Activated CD8-positive, alpha-beta memory T cell treated with anti-CD3 and anti-CD28 coated beads for 1 hour (primary cell): ENCODE measurements at places on chromosomes 7 and 10.

GRCh38 chr7:94264756-94265155, 129.9 kb upstream of the COL1A2 start:
- DNase-seq: no peak

- DNase-seq: no peak
Measured at GRCh38 chr7:73717025-73717807, 2.3 kb downstream of the STX1A start.

GRCh38 chr7:3668743-3669142, 367.7 kb downstream of the SDK1 start:
- no peak for DNase-seq

DNA sequence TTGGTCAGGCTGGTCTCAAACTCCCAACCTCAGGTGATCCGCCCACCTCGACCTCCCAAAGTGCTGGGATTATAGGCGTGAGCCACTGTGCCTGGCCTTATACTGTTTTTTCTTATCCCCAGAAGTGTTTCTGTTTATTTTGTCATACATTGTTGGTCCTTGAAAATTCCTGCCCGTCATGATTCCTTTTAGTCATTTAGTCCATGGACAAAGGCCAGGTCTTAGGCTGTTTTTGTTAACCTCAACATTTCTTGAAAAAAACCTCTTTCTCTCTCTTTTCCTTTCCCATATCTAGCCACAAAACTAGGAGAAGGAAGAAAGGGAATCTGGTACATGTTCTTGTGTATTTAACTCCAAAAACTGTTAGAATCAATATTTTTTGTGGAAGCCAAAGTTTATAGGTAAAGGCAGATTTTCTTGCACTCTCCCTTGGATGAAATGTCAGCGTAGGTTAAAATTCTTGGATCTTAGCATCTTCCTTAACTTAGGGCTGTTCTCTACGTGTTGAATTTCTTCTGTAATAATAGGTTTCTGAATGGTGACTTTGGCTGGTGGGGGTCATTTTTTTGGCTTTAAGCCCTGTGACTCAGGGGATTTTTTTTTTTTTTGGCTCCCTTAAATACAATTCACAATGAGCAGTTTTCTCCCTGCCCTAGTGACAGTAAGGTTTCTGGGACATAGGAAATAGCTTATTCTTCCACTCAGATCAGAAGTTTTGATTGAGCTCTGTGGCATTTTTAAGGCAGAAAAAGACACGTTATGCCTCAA, 500.8 kb downstream of the AUTS2 start:
- DNase-seq: no peak

DNA sequence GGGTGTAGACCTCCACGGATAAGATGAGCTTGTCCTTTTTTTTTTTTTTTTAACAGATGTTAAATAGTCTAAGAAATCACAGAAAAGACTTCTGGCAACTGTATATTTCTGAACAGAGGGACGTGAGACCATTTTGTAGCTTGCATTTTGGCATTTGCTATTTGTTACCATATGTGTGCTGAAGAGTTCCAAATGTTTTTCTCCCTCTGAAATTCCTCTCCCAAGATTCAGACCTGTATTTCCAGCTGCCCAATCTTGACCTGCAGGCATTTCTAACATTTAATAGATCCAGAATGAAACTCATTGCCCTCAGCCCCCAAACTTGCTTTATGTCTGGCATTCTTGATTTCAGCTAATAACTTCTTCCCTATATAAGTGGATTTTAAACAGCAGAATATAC, 223.1 kb upstream of the FZD1 start:
- no peak for DNase-seq

- no peak for DNase-seq
Measured at GRCh38 chr10:62250594-62251198, 17.9 kb downstream of the RTKN2 start.

- no peak for DNase-seq
Measured at GRCh38 chr7:149261316-149261828, 624 bp upstream of the ZNF783 start.

GRCh38 chr10:89392974-89393373, 551 bp downstream of the IFIT1 start:
- no peak for DNase-seq

GRCh38 chr7:37988721-37989650, 68.5 kb downstream of the EPDR1 start:
- DNase-seq: no peak

DNA sequence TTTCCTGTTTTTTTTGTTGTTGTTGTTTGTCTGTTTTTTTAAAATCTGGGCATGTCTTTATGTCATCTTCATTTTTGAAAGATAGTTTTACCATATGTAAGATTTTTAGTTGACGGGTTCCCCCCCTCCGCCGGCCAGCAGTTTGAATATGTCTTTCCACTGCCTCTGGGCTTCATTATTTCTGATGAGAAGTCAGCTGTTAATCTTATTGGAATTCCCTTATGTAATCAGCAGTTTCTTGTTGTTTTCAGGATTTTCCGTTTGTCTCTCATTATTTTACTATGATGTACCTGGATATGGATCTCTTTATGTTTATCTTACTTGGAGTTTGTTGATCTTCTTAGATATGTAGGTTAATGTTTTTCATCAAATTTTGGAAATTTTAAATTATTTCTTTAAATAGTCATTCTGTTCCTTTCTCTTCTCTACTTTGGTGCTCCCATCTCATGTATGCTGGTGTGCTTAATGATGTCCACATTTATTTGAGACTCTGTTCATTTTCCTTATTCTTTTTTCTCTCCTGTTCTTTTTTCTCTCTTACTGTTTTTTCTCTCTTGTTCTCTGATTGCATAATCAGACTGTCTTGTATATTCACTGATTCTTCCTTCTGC, 9.7 kb downstream of the EXOC6 start:
- DNase-seq: no peak

GRCh38 chr7:29858191-29858951, 52.1 kb downstream of the WIPF3 start:
- no peak for DNase-seq

DNA sequence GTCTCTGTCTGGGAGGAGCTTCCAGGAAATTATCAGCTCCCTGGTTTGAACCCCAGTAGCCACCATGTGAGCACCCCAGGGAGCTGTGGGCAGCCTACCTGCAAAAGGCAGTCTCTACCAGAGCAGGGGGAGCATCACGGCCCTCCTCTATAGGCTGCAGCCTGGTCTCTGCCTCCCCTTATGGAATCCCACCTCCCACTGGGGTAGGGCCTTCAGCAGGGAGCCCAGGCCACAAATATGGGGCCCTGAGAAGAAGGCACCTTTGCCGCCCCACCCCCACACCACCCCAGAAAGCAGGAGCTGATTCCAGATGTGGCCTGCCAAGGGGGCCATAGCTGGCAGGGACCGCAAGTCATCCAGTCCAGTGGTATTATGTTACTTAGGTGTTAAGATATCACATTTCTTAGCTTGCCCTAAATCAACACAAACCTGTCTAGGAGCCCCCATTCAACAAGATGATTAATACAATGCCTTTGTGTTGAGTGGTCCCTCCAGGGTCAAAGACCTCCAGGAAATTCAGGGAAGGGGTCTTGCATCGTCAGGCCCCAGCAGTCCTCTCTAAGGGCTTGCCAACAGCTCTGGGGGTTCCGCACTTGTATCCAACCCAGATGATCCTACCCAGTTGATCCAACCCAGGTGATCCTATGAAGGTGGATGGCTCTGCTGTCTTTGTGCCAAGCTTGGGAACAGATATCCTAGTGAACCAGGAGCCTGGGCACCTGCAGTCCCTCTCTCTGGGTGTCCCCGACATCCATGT, 114.9 kb downstream of the OAT start:
- no peak for DNase-seq

GRCh38 chr10:58615237-58615935, 102.7 kb downstream of the BICC1 start:
- DNase-seq: no peak

GRCh38 chr10:43599333-43599732, 6.9 kb upstream of the ZNF485 start:
- no peak for DNase-seq

- DNase-seq: no peak
Measured at GRCh38 chr7:1872191-1873069, 202.4 kb downstream of the ELFN1 start.

GRCh38 chr10:11019724-11020547, 2.3 kb downstream of the CELF2 start:
- DNase-seq: no peak

GRCh38 chr10:6813856-6814255, 233.8 kb upstream of the PRKCQ start:
- no peak for DNase-seq

GRCh38 chr7:138352570-138353461, 107.2 kb upstream of the TRIM24 start:
- DNase-seq: no peak

DNA sequence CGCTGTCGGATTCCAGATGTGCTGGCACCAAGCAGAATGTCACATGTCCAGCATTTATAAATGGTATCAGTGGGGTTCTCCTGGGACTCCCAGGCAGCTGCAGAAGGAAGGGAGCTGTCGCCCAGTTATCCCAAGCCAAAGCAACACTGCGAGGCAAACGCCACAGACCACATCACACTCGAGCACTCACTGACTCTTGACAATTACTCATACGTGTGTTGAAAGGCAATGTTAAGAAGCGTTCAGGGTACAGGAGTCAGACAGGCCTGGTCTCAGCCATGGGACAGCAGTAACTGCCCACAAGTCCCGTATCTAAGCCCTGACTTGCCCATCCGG, 113.4 kb downstream of the DIP2C start:
- no peak for DNase-seq

DNA sequence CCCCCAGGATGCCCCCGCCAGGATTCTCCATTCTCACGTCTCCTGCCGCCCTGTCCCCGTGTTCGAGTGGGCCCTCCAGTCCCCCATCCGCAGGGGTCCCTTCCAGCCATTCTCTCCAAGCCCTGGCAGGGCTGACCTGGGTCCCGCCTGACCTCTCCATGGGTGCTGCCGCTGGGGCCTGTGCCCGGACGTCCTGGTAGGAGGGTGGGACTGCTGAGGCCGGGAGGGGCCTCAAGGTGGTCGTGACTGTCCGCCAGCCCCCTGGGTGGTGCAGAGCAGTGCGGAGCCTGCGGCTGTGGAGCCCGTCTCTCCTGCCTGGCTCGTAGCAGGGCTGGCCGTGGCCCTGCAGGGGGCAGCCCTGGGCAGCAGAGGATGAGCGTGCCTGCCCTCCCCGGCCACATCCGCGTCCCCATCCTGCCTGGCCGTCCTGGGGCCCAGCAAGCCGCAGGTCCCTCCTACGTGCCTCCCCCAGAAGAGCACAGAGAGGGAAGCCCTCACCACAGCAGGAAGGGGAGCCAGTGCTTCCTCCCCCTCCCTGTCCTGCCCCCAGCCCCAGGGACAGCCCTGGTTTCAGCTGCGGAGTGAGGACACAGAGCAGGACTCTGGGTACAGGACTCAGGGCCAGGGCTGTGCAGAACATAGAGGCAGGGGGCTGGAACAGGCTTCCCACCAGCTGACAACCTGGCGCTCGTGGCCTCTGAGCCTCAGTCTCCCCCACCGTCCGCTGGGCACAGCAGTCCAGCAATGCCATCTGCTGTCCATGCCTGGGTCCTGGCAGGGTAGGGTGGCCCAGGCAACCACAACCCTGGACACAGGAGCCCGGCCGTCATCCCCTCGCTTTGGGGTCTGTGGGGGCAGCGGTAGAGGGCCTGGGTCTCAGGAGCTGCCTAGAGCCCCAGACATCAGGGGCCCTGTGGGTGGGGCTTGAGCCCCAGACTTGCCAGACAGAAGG, 1.5 kb upstream of the GRIFIN start:
- peak; percentile 9 for DNase-seq

DNA sequence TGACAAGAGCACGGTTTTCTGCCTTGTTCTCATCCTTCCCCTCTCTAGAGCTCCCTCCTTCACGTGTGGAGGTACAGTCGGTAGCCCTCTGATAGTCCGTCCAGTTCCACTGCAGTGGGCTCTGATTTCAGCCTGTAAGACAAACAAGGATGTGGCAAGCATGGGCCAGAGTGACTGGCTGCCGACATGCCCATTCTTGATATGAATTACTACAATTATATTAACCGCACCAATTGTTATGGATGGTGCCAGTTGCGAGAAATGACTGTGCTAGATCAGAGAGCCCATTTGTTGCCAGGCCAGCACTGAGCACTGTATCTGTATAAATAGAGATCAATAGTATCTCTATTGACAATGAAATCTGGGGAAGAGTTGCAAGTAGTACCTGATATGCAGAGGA, 146.6 kb downstream of the CHN2 start:
- no peak for DNase-seq

- no peak for DNase-seq
Measured at GRCh38 chr7:101399759-101400158, 37.1 kb downstream of the COL26A1 start.

- DNase-seq: no peak
Measured at GRCh38 chr10:86411852-86412560, 45.4 kb upstream of the GRID1 start.

- no peak for DNase-seq
Measured at GRCh38 chr7:710161-710560, 16.3 kb upstream of the DNAAF5 start.

GRCh38 chr7:150359622-150360362, 8.8 kb upstream of the REPIN1 start:
- DNase-seq: no peak

DNA sequence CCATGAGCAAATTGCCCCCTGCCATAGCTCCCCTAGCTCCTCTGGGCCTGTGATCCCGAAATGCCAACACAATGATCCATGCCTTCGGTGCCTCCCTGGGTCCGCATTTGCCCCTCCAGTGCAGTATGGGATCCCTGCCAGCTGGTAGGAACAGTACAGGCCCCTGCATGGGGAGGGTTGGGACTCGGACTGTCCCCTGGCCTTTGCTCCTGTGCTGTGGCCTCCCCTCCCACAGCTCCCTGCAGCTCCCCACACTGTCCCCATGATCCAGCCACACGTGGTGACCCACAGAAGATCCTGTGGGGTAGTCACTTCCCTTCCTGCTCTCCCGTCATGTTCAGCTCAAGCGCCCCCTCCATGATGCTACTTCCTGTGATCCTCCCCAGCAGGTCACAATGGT, 140.3 kb downstream of the MAPK8 start:
- DNase-seq: no peak

GRCh38 chr10:49365675-49366415, 30.0 kb downstream of the DRGX start:
- DNase-seq: no peak

DNA sequence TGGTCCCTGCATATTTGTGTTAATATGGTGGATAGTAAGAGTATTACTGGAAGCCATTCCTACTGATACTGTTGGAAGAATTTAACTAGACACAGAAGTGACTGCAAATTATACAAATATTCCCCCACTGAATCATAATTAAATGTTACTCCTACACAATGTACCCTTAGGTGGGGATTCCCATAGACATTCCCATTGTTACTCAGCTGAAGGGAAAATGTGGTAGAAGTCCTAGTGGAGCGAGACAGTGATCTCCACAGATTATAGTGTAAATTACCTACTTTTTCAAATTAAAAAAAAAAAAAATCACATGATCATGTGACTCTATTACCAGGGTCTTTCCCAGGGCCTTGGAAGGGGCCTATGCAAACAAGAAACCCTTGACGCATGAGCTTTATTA, 611.8 kb downstream of the LRMDA start:
- DNase-seq: no peak

- DNase-seq: no peak
Measured at GRCh38 chr7:131670406-131670805, 114.0 kb upstream of the PODXL start.

GRCh38 chr10:59323036-59323459, 39.3 kb downstream of the FAM13C start:
- no peak for DNase-seq

- DNase-seq: no peak
Measured at GRCh38 chr10:80281292-80281691, 8.2 kb downstream of the MAT1A start.
